HS-27A (cell line): ENCODE measurements at places on chromosomes 1 and 21.

GRCh38 chr1:7594002-7594713 is 176.9 kb upstream of the VAMP3 start:
- no peak for DNase-seq

DNA sequence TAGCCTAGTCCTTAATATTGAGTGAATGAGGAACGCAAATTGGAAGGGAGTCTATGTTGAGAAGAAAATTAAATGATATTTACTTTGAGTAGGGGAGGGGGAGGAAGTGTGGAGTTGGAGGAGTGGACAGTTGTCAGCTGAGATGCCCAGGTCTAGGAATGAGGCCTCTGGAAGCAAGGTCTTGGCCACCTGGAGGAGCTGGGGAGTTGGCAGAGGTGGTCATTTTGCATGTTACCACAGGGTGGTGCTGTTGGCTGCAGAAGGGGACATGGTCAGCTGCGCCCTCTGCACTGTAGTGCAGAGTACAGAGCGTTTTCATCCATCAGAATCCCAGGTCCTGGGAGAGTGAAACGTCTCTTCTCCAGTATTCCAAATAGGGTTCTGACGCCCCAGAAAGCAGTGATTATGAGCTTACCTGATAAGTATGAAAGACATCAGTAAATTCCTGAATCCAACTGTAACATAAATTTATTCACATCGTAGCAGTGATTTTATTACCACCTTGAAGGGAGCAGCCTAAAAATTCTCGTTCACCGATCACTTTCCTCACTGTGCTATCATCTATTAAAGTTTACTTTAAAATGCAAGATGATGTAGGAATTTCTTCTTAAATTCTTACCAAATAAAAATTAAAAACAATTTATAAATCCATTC is 13.8 kb downstream of the PARK7 start:
- DNase-seq: peak; percentile 55

- DNase-seq: no peak
Observed at GRCh38 chr1:62285984-62286785, 33.0 kb downstream of the KANK4 start.

- DNase-seq: no peak
Observed at GRCh38 chr1:59429656-59430055, 132.8 kb downstream of the FGGY start.

DNA sequence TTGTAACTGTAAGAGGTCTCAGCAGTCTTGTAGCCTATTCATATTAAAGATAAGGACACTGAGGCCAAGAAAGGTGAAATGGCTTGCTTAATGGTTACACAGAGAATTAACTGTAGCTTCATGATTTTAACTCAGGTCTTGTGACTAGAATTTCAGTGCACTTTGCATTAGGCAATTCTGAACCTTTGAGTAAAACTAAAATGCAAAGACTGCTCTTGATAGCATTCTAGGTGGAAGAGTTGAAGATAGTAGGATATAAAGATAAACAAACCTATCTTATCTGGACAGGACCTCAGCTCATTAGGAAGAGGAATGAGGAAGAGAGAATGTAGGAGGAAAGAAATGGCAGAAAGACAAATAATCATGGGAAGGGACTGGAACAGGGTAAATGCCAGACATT is 68.6 kb upstream of the RGL1 start:
- DNase-seq: no peak

DNA sequence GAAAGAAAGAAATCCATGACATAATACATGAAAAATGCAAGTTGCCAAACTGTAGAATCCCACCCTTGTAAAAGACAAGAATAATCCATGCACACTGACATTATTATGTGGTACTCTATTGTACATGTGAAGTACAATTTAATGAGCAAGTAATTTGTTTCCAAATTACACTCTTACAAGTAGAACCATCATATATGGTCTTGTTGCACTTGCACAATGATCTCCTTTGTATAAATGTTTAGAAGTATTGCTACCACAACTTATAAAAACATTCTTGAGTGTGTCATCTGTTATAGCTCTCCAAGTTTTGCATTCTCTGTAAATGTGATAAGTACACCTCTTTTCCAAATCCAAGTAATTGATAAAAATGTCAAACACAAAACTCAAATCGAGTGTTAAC is 29.1 kb upstream of the ZNF281 start:
- no peak for DNase-seq

DNA sequence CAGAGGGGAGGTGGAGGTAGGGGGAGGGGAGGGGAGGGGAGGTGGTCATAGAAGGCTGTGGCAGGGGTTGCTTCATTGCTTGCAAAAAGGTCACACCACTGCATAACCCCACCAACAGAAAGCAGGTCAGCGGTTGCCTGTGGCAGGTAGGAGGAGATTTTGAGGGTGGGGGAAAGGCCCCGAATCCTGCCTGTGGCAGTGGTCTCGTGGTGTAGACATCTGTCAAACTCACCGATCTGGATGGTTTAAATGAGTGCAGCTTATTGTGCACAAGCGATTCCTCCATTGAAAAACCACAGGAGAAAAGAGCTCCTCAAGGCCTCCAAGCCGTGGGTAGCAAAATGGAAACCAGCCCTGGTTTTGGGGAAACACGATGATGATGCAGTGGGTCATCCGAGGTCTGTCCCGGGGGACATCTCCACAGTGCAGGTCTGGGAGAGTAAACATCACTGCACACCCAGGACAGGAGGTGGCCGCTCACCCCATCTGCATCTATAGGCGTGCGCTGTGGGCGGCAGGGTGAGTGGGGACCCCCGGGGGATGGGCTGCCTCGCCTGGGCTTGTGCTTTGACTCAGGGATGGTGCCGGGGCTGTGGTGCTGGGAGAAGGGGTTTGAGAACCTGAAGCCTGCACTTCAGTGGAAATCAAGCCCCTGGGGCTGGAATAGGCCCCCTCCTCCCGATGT is 112.3 kb downstream of the CRYAA start:
- DNase-seq: no peak

DNA sequence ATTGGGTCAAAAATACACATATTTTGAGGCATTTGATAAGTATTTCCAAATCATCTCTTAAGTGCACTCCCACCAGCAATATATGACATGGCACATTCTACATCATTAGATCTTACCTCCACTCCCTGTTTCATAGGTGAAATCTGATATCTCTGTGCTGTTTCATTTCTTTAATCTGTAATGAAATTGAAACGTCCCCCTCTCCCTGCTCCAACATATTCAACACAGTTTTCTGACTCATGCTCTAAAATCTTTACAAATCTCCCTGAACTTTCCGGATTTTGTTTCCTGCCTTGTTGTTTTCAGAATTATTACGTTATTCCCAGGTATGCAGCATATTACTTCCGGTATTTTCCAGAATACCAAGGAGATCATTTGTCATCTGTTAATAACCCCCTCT is 66.1 kb upstream of the AKT3 start:
- DNase-seq: no peak

DNA sequence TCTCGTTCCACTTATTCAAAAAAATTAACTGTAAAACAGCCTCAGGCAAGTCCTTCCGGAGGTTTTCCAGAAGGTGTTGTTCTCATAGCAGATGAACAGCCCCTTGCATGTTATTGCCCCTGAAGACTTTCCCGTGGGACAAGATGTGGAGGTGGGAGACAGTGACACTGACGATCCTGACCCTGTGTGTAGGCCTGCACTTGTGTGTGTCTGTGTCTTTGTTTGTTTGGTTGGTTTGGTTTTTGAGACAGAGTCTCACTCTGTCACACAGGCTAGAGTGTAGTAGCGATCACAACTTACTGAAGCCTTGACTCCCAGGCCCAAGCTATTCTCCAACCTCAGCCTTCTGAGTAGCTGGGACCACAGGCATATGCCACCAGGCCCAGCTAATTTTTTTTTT is 12.6 kb downstream of the ETV3L start:
- DNase-seq: no peak

- DNase-seq: no peak
Observed at GRCh38 chr1:45215485-45216199, 9.2 kb upstream of the ZSWIM5 start.

GRCh38 chr1:55959136-55959548 is 620.2 kb downstream of the PLPP3 start:
- no peak for DNase-seq
